Neural progenitor cell (in vitro differentiated cells): ENCODE measurements at places on chromosomes 2 and 18. TPM values are rescaled to one million over a fixed set of nuclear protein-coding genes. Genes with fewer than 3 reads are reported as not detected.

TRIP12 gene
- total RNA-seq, result 107 and 157 TPM in 2 replicates

- no peak for DNase-seq
These were observed 44.9 kb downstream of the HDLBP start for GRCh38 chr2:241270531-241270930.

GRCh38 chr2:16196687-16197503 is 256.5 kb downstream of the MYCN start:
- DNase-seq, result no peak

DNA sequence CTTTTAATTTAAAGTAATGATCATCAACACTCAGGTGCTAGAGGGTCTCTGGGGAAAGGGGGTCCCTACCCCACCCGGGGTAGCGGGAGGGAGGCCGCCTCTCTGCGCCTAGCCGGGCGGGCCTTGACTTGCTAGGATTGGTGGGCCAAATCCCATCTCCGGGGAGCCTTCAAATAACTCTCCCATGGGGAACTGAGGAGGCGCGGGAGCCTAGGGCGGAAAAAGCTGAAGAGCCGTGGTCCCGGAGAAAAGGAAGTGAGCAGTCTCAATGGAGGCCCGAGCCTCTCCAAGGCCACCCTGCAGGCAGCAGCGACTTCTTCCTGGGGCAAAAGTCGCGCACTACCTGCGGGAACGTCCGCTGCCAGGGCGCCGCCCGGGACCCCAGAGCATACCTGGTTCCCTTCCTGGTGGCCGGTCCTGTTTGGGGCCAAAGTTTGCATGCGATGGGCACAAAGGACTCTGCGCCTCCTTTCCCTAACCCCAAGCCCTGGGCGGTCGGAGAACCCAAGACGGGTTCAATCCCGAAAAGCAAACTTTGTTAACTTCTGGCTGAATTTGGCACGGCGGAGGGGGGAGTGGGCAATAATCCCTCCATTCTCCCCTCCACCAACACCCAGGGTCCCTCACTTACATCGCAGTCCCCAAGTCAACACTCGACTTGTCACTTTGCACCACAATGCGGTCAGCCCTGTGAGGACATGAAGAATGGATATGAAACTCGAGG is 13.6 kb downstream of the EN1 start:
- DNase-seq, result peak; percentile 49

LOXHD1 gene
- total RNA-seq, result not detected in 2 replicates

DNA sequence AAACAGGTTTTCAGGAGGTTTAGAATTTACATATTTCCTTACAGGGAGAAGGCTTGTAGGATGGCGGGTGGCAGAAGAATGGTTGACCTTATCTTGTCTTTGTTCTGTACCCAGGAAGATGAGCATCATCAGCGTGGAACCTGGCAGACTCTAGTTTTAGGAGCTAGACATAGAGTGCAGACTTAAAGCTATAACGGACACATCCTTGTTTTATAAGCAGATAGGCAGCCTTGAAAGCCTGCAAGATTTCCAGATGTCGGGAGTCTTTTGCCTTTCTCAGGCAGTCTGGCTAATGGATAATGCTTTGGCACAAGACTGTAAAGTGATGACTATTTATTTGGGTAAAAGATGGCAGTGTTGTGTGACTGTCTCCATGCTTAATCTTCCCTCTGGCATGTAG is 11.7 kb downstream of the AQP12B start:
- no peak for DNase-seq

DNA sequence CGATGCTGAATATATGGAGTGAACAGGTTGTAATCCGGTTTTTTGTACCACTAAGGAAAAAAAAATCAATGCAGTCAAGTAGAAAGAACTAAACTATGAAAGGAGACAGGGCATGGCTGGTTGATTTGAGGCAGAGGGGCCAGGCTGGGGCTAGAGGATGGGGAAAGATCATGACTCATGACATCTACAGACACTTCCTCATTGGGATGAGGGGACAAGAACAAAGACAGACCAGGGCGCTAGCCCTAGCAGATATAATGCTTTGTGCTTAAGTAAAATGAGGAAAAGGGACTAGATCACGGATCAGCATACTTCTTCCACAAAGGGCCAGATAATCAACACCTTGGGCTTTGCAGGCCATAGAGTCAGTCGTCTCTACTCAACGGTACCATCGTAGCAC is 55.8 kb downstream of the ST6GAL2 start:
- DNase-seq, result no peak

DNA sequence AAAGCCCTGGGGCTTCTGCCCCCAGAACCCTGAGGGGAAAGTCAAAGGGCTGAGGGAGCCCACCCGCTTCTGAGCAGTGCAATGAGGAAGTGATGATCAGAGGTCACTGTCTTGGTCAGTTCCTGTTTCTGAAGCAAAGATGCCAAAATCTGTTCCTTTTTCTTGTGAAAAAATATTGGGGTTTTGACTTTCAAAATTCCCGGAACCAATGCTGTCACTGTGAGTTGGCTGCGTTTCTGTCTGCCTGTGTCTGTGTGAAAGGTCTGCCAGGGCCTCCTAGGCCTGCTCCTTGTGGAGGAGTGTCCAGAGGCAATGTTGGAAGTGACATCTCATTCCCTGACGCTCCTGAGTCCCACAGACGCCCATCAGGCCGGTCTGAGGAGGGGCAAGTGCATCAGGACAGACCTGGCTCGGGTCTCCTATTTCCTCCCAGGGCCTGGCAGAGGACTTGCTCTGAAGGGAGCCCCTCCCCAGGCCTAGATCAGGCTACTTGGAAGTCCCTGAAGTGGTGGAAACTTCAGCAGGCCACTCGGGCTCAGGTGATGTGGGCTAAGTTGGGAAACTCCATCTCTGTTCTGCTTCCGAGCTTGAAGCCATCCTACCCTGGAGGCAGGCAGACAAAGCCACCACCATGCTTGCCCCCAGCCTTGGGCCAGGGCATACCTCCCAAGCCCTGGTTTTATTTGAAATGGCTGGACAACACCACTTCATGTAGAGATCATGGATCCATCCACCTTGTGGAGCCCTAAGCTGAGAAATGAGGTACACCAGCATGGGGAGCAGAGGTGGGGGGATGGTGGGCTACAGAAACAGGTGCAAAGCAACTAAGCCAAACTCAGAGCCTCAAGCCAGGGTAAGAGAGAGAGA is 51.0 kb downstream of the PKDCC start:
- DNase-seq, result no peak

DNA sequence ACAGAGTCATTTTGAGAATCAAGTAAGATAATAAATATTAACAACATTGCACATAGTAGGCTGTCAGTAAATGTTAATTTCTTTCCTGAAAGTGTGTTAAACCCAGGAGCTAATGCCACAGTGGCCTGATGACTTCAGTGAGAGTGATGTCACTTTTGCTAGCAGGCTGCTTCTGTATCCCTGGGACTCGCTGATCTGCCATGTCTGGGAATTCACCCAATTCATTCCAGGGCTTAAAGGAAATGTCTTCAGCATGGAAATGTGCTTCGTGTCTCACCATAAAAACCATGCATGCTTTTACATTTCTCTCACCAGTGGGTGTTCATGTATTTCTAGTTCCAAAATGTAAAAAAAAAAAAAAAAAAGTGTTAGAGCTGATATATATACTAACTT is 56.8 kb upstream of the MAPRE3 start:
- DNase-seq, result peak; percentile 18

DNA sequence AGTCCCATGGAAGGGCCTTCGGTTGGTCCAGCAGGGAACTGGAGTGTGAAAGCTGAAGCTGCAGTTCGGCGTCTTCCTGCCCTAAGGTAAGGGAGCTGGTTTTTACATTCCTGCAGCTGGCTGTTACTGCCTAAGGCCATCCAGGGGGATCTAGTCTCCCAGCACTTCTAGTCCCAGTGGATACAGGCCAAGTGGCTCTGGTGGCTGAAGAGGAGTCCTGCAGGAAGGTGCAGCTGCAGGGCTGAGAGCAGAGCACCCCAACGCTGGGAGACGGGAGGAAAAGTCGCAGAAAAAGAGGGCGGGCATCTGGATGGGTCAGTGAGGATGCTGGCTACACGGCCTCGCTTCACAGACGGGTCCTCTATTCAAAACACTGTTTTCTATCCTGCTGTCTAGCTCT is 225.0 kb upstream of the HS6ST1 start:
- DNase-seq, result peak; percentile 28

LRATD1 gene
- 1.9 and 2.9 TPM in 2 replicates for total RNA-seq

- no peak for DNase-seq
These were observed 23.8 kb downstream of the WDR75 start for GRCh38 chr2:189465076-189465475.

- no peak for DNase-seq
These were observed 140.7 kb upstream of the THUMPD2 start for GRCh38 chr2:39919511-39920306.

GRCh38 chr18:6650127-6650507 is 79.4 kb upstream of the ARHGAP28 start:
- DNase-seq, result no peak

- DNase-seq, result no peak
These were observed 42.8 kb upstream of the SIGLEC15 start for GRCh38 chr18:45782662-45783061.

CGREF1 gene
- total RNA-seq, result 2.1 and 3.0 TPM in 2 replicates

GRCh38 chr2:152696476-152696875 is 20.8 kb downstream of the PRPF40A start:
- no peak for DNase-seq

GRCh38 chr2:41903474-41904135 is 144.2 kb upstream of the PKDCC start:
- DNase-seq, result no peak

GRCh38 chr18:48859311-48860268 is 91.2 kb downstream of the SMAD7 start:
- DNase-seq, result peak; percentile 92

- DNase-seq, result no peak
These were observed 53.9 kb upstream of the CD302 start for GRCh38 chr2:159851941-159852340.

DNA sequence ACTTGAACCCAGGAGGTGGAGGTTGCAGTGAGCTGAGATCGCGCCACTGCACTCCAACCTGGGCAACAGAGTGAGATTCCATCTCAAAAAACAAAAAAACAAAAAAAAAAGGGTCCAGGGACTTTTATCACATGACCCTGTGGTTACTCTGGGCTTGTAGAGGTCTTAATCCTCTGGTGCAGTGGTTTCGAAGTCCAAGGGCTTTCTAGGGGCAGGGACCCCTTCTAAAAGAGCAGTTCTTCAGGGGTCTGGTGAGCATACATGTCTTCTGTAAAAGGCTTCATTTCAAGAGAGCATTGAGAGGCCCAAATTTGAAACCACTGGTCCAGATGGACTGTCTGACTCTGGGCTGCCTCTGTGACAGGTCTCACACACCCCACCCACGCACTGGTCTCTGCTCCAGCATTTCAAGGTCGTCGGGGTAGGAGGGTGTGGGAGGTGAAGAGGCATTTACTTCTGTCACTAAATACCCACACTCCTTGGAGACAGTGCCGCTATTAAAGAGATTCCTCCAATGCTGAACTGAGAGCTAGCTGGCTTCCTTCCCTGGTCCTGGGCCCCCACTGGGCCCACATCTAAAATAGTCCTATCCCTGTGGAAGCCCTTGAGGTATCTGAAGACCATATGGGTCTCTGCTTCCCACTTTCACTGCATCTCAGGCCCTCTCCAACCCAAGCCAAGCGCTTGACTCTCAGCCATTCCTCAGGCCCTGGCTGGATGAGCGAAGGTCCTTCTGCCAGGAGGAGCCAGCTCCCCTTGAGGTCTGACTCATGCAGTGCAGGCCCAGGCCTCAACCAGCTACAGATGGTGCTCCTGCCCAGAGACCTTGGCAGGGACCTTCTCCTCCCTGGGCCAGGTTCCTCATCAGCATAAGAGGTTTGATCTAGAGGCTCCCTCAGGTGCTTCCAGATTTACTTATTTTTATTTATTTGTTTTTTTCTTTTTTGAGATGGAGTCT is 44.8 kb downstream of the PAX8 start:
- no peak for DNase-seq

DNA sequence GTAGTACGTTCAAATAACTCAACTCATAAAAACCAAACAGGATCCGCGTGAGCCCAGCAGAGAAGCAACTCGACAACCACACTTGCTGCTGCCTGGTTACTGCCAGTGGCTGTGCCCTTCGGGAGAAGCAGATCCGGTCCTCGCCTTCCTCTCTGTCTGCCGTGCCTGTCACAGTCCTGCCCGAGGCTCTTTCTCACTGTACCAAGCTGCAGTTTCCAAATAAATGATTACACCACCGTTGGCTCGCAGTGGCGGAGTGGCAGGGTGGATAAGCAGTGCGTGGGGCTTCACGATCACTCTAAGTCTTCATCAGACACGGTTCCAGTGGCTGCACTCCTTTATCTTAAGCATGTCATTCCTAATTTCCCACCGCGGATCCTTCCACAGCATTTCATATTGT is 26.1 kb upstream of the SALL3 start:
- DNase-seq, result no peak

UGT1A3 gene
- total RNA-seq, result not detected in 2 replicates

- peak; percentile 85 for DNase-seq
These were observed 219.6 kb upstream of the RAB12 start for GRCh38 chr18:8389391-8390340.

- DNase-seq, result no peak
These were observed 96.5 kb downstream of the KCNE4 start for GRCh38 chr2:223148516-223148915.

DNA sequence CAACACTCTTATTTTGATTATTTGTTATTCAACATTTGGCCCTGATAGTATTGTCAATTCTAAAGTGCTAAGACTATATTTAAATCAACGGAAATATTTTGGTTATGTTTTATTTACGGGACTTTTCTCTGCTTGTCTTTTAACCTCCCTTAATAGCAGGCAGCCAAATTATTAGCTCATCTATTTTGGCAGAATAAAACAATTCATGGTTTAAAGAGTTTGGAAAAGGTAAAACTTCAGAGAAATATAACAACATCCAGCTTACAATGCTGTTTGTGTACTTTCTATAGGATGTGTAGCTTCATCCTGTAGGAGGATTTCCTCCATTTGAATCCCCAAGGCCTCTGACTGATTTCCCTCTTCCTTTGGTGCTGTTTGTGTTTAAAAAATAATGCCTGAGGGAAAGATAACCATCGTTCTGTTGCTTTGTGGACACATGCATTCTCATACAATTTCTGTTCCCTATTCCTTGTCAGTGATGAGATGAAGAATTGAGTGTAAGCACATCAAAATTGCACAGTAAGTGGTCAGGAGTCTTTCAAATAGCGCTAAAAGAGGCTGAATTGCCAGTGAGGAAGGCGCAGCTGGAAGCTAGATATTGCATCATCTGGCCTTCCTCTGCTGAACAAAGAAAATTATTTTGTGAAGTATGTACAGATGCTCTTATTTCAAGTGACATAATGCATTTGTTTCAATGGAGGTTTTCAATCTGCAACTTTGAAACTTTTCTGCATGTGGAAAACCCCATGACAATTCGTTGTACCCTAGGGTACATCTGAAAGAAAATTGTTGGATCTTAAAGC is 80.3 kb downstream of the CD28 start:
- DNase-seq, result no peak
